Forelimb muscle (tissue), 1 donor: ENCODE measurements at places on chromosomes 16 and 17. TPM values are rescaled to one million over a fixed set of nuclear protein-coding genes. Genes with fewer than 3 reads are reported as not detected.

GRCh38 chr16:425740-426114, 278 bp downstream of the RAB11FIP3 start:
- DNase-seq, result no peak

GRCh38 chr16:19912455-19913339, 28.0 kb upstream of the GPRC5B start:
- DNase-seq, result no peak

DNA sequence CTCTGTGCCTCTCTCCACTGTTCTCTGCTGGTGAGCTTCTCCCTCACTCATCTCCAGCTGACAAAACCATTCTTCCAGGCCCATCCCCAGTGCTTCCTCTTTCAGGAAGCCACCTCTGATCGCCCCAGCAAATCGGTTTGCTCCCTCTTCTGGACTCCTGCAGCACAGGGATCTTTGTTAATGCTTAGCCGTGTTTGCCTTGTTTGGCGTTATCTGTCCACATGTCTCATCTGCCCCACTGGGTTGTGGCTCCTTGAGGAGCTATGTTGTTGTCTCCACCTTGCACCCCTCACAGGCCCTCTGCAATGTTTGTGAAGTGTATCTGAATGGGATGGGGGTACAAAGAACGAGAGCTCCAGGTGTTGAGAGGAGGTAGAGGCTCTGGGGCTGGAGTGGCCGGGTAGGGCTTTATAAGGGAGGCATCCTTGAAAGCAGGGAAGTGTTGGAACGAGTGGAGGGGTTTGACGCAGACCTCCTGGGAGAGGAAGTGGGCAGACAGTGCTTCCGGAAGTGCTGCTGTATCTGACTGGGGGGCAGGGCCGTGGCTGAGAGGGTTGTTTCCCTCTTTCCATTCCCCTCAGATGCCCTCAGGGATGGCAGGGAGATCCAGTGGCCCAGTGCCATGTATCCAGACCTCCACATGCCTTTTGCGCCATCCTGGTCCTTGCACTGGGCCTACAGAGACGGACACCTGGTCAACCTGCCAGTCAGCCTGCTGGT, 27.8 kb downstream of the CASKIN2 start:
- no peak for DNase-seq

RASD1 gene
- polyA plus RNA-seq, result 6.0 TPM

- no peak for DNase-seq
Observed at GRCh38 chr17:21242026-21242697, 11.0 kb downstream of the NATD1 start.

NEUROD2 gene
- polyA plus RNA-seq, result 0.05 TPM

KRTAP4-3 gene
- not detected for polyA plus RNA-seq

DNA sequence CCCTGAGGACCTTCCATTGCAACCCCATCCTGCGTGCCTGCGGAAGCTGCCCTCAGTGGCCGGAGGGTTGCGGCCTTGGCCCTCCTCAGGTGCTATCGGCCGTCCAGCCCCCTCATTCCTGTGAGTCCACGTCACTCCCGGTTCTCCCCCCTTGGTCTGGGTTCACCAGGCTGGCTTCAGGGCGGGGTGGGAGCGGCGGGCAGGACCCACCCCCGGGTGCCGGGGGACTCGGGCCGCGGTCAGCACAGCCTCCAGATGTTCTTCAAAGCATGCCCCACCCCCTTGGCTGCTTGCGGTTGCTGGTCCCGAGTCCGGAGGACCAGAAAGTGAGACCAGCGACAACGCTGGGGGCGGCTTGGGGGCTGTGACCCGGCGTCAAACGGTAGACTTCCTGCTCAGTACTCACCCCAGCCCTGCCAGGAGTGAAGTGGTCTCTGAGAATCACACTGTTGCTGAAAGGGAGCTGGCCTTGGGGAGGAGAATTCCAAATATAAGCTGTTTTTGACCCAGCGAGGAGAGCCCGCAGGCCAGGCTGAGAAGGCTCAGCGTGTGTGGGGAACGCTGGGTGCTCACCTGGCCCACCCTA, 4.5 kb downstream of the ZNF469 start:
- DNase-seq, result no peak

GRCh38 chr17:74565126-74565525, 2.2 kb downstream of the CD300H start:
- DNase-seq, result no peak

- no peak for DNase-seq
Observed at GRCh38 chr16:66446737-66447136, 19.6 kb downstream of the BEAN1 start.

GRCh38 chr17:76492123-76492988, 8.9 kb downstream of the RHBDF2 start:
- DNase-seq, result no peak

FOXJ1 gene
- 0.05 TPM for polyA plus RNA-seq

SLC16A11 gene
- polyA plus RNA-seq, result 0.33 TPM

SMPD3 gene
- 1.1 TPM for polyA plus RNA-seq

DNA sequence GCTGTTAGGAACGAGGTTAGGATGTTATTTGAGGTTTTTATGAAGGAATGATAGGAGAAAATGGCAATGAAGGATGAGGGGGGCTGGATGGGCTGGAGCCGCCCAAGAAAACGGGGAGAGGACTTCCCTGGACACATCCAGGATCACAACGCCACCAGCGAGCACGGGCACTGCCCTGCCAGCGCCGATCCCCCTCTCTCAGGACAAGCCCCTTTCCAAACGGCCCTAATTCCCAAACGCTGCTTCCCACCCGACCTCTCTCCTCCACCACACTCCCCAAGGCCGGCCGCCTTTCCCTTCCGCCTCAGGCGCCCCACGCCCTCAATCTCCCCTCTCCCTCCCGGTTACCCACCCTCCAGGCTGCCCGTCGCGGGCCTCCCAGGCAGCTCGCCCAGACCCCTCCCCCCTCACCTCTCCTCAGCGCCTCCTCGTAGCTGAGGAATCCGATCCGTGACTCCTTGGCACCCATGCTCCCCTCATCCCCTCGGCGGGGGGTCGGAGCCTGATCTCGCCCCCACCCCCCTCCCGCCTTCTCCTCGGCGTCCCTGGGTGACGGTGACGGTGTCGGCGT, 377 bp downstream of the USP32 start:
- no peak for DNase-seq

DNA sequence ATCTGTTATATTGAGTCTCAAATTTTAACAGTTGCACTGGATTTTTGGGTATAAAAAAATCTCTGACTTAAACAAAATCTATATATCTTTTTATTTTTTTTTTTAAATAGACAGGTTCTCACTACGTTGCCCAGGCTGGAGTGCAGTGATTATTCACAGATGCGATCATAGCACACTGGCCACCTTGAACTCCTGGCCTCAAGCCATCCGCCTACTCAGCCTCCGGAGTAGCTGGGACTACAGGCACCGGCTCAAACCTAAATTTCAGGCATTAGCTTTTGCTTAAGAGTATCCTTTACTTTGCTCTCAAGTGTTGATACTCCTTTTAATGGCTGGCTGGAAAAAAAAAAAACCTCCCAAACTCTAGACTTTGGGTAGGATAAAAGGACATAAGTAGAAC, 61.6 kb downstream of the RPGRIP1L start:
- DNase-seq, result no peak

DNA sequence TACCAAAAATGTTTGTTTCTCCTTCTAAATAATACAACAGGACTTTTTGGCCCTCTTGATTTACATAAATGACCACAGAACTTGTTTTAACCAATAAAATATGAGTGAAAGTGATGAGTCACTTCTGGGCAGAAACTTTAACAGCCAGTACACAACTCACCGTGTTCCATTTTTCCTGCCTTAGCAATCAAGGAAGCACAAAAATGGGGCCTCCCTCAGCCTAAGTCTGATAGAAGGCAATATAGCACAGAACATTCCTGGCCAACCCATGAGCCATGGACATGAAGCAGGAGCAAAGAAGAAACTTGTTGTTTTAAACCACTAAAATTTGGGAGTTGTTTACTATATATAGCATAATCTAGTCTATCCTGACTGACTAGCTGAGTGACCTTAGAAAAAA, 61.1 kb upstream of the MTMR4 start:
- no peak for DNase-seq

MYL4 gene
- 1,803 TPM for polyA plus RNA-seq

SYT17 gene
- 5.9 TPM for polyA plus RNA-seq

DNA sequence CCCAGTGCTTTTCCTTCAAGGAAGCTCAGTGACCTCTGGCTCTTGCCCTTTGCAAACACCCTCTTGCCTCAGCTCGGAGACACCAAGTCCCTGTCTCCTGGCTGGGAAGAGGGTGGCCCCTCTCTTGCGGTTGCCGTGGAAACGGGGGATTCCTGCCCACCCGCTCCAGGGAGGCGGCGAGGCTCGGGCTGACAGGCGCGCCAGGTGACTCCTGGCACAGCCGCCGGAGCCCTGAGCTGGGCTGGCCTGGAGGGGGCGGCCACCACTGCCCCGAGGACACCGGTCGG, 71.4 kb downstream of the ABR start:
- no peak for DNase-seq

GRCh38 chr17:50047488-50048126, 8.3 kb upstream of the ITGA3 start:
- DNase-seq, result no peak

DNA sequence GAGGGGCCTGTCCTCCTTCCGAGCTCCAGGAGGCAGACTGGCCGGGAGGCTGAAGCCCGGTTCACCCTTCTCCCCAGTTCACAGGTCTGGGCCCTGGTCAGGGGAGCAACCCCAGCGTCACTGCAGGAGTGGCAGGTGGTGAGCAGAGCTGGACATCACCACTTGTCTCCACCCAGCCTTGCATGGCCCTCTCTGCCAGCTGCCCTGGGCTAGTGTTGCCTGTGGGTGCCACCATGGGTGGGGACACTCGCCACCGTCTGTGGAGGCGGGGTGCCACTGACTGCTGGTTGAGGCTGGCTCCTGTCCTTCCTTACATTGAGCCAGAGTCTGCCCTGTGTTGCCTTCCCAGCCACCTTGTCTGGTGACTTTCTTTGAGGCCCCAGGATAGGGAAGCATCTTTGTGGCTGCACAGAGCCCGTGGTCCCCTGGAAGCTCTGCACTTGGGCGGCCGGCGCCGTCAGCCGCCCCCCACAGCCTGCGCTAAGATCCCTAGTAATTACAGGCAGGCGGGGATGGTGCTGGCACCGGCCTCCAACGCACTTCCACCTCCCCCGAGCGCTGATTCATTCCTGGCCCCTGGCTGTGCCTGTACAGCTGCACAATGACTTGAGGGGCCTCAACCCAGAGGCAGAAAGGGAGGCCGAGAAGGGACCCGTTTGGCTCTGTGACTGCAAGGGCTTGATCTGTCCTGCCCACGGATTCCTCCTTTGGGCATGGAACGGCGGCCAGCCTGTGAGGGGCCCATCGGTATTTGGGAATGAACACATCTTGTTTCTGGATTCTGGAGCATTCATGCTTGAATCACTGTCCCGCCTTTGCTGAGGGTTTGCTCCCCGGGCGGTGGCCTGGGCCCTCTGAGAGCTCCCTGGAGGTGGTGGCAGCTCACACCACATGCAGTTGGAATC, 5.2 kb downstream of the BAIAP2 start:
- no peak for DNase-seq

DNA sequence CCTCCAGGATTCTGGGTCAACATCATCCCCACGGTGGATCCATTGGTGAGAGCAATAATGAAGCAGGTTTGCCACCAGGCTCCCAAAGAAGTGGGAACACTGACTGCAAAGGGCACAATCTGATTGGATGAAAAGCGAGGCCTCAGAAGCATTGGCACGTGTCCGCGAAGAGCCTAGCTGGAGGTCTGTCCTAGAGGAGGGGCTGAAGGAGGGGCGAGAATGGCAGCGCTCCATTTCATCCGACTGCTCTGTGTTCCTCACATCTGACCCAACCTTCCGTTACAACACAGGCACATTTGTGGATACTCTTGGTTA, 79.9 kb downstream of the MRC2 start:
- DNase-seq, result no peak

DNA sequence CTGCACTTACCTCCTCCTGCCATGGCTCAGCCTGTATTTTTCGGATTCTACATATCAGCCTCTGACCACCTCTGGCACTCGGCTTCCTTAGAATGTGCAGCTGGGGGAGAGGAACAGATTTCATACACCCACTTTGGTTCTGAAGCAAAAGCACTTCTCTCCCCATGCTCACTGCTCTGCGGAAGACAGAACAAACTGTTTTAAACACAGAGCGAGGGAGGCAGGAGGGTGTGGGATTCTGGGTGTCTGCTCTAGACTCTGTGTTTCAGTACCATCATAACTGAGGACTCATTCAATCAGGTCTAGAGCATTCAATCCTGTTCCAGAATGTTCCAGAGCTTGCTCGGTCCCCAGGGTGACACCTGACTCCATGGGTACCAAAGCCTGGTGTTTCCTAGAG, 239.1 kb downstream of the GRIN2A start:
- no peak for DNase-seq

RGS9 gene
- 2.2 TPM for polyA plus RNA-seq
